ENCODE measurements at places on chromosomes 2 and 18.

DNA sequence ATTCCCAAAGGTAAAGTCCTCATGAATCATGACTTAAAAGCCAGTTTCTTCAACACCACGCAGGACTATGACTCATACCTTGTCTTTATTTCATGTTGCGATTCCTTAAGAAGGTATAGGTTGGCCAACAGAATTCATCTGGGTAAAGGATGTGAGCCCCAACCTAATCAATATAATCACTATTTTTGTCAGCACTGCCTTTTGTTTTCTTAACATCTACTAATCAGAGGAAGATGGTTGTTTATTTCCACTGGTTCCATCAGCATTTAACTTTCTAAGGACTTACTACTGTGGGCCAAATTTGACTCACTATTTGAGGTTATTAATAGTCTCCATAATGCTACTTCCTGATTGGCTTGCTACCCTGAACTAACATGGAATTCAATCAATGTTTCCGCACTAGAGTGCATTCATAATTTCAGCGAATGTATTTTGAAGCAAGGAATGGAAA, 78.6 kb downstream of the SCG2 start:
- DNase-seq: no peak

- no peak for DNase-seq
These were observed 800 bp downstream of the HOXD13 start for GRCh38 chr2:176093145-176093897.

- DNase-seq: no peak
These were observed 66.1 kb downstream of the EXOC6B start for GRCh38 chr2:72759755-72760154.

DNA sequence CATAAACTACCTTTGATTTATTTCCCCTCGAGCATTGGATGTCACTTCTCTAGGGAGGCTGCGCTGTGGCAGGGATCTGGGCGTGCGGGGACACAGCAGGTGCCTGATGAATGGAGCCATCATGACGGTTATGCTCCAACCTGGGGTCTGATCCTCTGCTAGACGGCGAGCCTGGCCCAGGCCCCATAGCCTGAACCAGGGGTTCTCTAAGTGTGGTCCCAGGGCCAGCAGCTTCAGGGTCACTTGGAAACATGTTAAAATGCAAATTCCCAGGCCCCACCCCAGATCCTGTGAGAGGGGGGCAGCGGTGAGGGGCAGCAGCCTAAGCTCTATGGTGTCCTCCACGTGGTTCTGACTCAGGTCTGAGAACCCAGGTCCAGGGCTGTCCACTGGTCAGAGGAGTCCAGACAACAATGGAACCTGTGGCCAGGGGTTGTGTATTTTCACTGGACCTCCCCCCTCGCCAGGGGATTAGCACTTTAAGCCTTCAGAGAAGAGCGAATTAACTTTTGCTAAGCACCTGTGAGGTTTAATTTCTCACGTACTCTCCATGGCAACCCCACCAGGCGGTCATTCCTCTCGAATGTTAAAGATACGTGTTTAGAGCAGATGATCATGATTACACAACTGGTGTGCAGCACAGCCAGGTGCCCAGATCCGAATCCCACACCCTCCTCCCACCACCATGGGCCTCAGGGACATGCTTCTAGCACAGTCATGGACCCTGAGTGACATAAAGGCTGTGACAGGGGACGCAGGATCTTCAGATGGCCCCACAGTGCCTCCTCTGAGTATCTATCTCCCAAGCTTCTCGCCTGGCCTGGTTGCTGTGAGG, 1.6 kb upstream of the ARHGEF4 start:
- no peak for DNase-seq

DNA sequence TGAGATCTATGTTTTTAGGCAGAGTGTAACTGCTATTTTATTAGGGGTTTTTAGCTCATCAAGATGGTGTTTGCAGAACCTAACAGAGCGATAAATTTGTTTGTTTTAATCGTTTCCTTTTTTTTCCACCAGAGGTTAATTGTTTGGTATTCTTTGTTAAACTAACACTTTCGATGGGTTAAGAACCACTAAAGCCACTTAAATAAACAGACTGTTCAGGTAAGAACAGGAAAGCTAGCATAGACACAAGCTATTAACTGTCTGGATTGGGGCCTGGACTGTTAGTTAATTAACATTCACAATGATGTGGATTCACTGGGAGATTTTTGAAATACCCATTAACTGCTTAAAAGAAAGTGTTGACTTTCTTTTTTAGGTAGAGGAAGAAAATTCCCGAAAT, 209.0 kb upstream of the COPS8 start:
- no peak for DNase-seq

GRCh38 chr2:6864231-6864754, 1.4 kb downstream of the CMPK2 start:
- no peak for DNase-seq

- DNase-seq: no peak
These were observed 126.1 kb downstream of the THADA start for GRCh38 chr2:43469713-43470112.

GRCh38 chr2:190507135-190507534, 27.4 kb downstream of the NEMP2 start:
- no peak for DNase-seq

GRCh38 chr2:11154016-11154922, 998 bp upstream of the SLC66A3 start:
- no peak for DNase-seq

- no peak for DNase-seq
These were observed 32.8 kb upstream of the SIGLEC15 start for GRCh38 chr18:45792506-45793263.

- DNase-seq: no peak
These were observed 1049.8 kb upstream of the CHAC2 start for GRCh38 chr2:52717836-52718235.

DNA sequence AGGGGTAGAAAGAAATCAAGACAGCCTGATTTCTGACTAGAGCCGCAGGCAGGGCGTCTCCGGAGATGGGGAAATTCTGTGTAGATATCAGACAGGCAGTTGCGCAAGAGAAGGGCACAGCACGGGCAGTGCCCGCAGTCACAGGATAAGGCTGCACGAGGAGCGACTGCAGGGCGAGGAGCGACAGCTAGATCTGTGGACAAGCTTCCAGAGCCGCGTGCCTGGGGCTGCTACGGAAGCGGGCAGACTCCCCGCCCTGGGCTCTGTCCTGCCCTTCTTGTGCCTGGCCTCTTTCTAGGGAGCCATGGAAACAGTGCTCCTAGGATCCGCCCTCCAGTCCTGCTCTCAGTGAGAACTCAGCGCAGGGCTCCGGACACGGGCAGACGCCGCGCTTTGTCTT, 12.6 kb downstream of the MC5R start:
- no peak for DNase-seq

- DNase-seq: no peak
These were observed 176.3 kb upstream of the GLI2 start for GRCh38 chr2:120559401-120559800.

GRCh38 chr2:72080286-72081145, 67.1 kb downstream of the CYP26B1 start:
- no peak for DNase-seq

DNA sequence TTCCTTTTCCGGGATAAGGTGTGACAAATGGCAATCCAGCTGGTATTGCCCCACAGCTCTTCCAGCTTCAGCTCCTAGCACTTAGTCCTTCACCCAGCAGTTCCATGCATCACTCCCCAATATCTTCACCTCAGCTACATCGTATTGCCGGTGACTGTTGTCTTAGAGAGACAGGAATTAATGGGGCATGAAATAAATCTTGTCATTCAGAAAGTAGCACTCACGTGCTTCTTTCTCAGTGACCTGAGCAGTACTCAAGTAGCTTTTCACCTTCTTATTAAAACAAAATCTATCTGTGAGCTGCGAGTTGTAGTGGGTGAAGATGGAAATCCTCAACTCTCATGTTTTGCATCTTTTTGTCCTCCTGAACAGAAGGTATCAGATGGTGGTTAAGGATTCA, 72.8 kb downstream of the PTH2R start:
- DNase-seq: no peak

DNA sequence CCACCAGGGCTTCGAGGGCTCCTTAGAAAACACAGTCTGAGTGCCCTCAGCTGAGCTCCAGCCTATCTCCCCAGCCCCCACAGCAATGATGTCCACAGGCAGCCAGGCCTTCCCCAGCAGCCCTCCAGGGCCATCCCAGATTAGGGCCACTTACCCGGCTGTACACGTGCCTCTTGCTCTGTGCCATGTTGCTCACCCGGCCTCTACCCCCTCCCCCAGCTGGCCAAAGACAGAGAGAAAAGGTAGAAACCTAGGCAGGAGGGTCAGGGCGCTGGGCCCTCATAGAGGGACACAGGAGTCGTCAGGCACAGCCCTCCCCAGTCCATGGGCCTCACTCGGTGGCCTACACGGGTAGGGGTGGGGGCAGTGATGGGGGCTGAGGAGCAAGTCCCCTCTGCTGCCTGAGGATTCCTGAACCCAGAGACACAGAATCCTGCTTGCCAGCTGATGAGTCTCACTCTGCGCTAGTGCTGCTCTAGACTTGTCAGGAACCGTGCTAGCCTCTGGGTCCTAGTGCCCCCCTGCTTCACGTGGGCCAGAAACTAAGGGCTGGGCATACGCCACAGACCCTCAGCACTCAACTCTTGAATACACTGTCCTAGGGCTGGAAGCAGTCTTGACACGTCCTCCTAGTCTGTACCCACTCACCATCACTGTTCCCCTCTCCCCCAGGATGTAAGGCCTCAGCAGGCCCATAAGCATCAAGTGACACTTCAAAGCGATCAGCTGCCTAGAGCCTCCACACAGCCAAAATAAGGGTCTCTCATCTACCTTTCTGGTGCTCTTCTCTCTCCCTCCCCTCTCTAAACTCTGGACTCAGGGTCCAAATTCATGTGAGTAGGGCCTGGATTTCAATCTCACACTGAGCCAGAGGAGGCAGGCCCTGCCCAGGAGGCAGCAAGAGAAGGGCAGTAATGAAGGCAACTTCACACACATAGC, at the start of gene DCTN1:
Gene DCTN1 (minus strand): TSS at position 461 of the 939 bp plus-strand sequence. CDS start 274 bp downstream, at position 187.
- DNase-seq: no peak

DNA sequence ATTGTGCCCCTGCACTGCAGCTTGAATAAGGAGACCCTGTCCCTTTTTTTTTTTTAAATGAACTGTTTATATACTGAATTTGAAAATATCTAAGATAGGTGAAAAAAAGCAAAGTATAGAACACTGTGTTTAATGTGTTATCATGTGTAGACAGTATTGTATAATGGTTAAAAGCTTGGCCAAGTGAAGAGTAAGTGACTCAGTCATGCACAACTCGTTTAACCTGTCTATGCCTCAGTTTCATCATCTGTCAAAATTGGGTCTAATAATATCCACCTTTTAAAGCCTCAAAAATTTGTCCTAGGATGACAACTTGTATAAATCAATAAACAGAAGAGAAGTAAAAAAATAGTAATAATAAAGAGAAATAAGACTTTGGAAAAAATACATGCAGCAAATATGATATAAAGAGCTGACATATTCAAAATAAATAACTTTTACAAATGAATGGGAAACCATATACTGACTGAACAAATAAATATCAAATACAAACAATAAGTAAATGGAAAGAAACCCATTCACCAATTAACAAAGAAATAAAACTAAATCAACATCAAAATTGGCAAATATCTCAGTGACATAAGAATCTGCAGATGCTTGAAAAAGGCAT, 113.7 kb downstream of the C2orf74 start:
- no peak for DNase-seq

Measured in stimulated activated CD4-positive, alpha-beta T cell treated with anti-CD3 and anti-CD28 coated beads, Interleukin-15, amount 100 ng/mL, for 1 hour (primary cell).